ENCODE measurements at places on chromosomes 16 and 17.

GRCh38 chr17:68141050-68141449, 105.5 kb downstream of the KPNA2 start:
- H3K27ac ChIP-seq, result no peak overlapping the region
- H3K27me3 ChIP-seq, result no peaks in the 10 kb centered on the region
- DNase-seq, result no peak
- H3K4me3 ChIP-seq, result no peak overlapping the region

GRCh38 chr17:12282056-12282455, 261.4 kb downstream of the MAP2K4 start:
- H3K27me3 ChIP-seq, result no peaks in the 10 kb centered on the region
- H3K36me3 ChIP-seq, result no peaks in the 10 kb centered on the region
- no peaks in the 10 kb centered on the region for H3K4me1 ChIP-seq
- peak overlapping the region; percentile 76 for H3K27ac ChIP-seq
- no peak for DNase-seq
- H3K4me3 ChIP-seq, result no peak overlapping the region

DNA sequence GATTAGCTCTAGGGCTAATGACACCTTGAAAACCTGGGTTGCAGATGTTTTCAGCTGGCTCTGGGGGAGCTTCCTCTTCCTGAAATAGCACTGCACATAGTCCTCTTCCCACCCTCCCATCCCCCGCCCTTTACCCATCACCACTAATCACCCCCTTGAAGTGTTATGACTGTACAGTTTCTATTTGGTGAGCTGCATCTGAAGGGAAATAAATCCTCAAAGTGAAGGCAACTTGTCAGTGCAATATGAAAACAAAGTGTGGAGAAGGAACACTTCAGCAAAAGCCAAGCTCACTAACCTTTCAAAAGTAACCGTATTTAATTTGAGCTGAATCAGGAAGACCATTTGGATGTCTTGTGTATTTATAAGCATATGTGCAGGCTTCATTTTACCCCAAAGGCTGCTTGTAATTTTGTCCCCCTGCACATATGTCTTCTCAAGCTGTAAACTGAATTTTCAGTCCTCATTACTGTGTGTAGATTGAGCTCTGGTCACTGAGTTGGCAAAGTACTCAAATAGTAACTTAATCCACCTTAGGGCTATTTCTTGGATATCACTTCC, 44.1 kb upstream of the CA10 start:
- H3K27me3 ChIP-seq, result no peaks in the 10 kb centered on the region
- no peak overlapping the region for H3K4me3 ChIP-seq
- H3K27ac ChIP-seq, result no peak overlapping the region
- no peaks in the 10 kb centered on the region for H3K36me3 ChIP-seq
- no peaks in the 10 kb centered on the region for H3K4me1 ChIP-seq

DNA sequence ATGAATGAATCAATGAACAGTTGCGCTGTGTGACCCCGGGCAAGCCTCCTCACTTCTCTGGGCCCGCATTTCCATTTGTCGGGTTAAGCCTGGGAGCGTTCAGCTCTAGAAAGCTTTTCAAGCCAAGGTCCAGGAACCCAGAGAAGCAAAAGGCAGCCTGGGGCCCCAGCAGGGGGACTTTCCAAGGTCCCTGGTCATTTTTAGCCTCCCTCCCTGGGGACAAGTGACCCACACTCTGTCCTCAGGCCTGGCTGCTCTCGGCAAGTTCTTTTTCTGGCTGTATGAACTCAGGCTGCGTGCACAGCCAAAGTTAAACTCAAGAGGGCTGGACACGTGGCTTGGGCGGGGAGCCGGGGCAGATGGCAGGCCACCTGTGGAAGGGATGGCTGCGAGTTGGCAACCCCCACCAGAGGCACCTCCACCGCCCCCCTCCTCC, 41.4 kb upstream of the CIBAR2 start:
- H3K36me3 ChIP-seq, result no peaks in the 10 kb centered on the region
- H3K27ac ChIP-seq, result peak overlapping the region; percentile 60
- H3K4me3 ChIP-seq, result no peak overlapping the region
- no peak for DNase-seq
- H3K27me3 ChIP-seq, result no peaks in the 10 kb centered on the region
- H3K4me1 ChIP-seq, result peaks cover 20% of the 10 kb centered on the region

DNA sequence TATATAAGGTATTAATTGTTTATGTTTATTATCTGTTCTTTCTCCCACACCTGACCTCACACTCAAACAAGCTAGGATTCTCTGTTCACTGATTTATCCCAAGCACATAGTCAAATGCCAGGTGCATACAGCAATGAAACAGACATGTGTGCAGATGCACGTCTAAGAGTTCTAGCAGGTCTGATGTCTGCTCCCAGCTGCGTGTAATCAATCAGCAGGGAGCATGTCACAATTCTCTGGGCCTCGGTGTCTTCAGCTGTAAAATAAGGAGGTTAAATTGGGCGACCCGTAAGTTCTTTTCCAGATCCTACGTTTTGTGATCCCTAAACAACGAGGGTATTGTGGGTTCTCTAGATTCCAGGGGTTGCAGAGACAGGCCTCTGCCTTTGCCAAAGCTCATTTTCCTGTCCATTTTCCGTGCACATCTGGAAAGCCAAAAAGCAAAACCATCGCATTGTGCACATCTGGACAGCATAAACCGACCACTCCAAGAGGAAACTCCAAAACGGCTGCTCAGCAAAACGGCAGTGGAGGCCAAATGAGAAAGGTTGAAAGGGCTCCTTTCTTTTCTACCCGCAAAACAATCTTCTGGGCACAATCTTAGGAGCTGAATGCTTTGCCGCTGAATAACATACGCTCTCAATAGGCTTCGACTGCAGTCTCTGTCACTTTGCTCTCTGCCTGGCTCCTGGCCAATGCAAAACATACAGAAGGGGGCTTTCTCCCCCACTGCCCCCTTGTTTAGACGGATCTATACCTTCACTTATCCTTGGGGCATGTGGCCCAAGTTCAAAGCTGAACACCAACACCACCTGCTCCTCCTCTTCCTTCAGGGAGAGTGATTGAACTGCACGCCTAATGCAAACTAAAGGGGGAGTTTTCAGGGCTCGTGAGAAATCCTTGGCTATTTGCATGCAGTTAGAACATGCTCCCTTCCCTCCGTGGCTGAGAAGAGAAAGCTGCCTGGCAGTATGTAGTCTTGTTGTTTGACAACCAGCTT, 426.3 kb downstream of the SLC39A11 start:
- H3K36me3 ChIP-seq, result no peaks in the 10 kb centered on the region
- DNase-seq, result no peak
- no peak overlapping the region for H3K27ac ChIP-seq

DNA sequence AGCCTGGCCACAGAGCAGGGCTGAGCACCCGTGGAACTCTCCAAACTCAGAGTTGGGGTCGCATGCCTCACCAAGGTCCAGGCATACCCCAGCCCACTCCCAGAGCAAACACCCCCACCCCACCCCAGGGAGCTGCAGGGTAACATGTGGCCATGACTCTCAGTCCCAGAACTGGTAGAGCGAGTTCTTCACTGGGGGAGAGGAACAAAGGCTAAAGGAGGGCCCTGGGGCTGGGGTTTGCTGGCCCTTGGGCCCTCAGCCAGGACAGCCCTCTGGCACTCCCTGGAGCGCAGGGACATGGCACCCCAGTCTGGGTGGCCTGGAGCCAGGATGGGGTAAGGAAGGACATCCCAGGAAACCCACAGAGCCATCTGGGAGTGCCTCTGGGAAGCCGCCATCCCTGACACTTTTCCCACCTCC, 4.2 kb downstream of the HID1 start:
- peaks cover 4% of the 10 kb centered on the region for H3K4me1 ChIP-seq
- H3K36me3 ChIP-seq, result no peaks in the 10 kb centered on the region
- no peak overlapping the region for H3K4me3 ChIP-seq
- no peak overlapping the region for H3K27ac ChIP-seq
- H3K27me3 ChIP-seq, result no peaks in the 10 kb centered on the region
- DNase-seq, result no peak

GRCh38 chr17:20098314-20098713, 89.2 kb downstream of the SPECC1 start:
- peaks cover 27% of the 10 kb centered on the region for H3K4me1 ChIP-seq
- no peak overlapping the region for H3K27ac ChIP-seq
- H3K4me3 ChIP-seq, result no peak overlapping the region
- H3K27me3 ChIP-seq, result no peaks in the 10 kb centered on the region
- DNase-seq, result no peak
- no peaks in the 10 kb centered on the region for H3K36me3 ChIP-seq

- no peaks in the 10 kb centered on the region for H3K4me1 ChIP-seq
- no peaks in the 10 kb centered on the region for H3K27me3 ChIP-seq
- no peak overlapping the region for H3K4me3 ChIP-seq
- H3K36me3 ChIP-seq, result no peaks in the 10 kb centered on the region
- DNase-seq, result no peak
These were observed 59.1 kb downstream of the NOG start for GRCh38 chr17:56652628-56653027.

- DNase-seq, result no peak
- peak overlapping the region; percentile 23 for H3K4me3 ChIP-seq
- peaks cover 75% of the 10 kb centered on the region for H3K27me3 ChIP-seq
- no peak overlapping the region for H3K27ac ChIP-seq
These were observed 2.3 kb upstream of the LHX1 start for GRCh38 chr17:36934692-36935630.

GRCh38 chr17:72719578-72720493, 372.7 kb downstream of the SLC39A11 start:
- H3K27me3 ChIP-seq, result no peaks in the 10 kb centered on the region
- H3K27ac ChIP-seq, result no peak overlapping the region
- H3K36me3 ChIP-seq, result no peaks in the 10 kb centered on the region
- no peaks in the 10 kb centered on the region for H3K4me1 ChIP-seq
- no peak overlapping the region for H3K4me3 ChIP-seq

DNA sequence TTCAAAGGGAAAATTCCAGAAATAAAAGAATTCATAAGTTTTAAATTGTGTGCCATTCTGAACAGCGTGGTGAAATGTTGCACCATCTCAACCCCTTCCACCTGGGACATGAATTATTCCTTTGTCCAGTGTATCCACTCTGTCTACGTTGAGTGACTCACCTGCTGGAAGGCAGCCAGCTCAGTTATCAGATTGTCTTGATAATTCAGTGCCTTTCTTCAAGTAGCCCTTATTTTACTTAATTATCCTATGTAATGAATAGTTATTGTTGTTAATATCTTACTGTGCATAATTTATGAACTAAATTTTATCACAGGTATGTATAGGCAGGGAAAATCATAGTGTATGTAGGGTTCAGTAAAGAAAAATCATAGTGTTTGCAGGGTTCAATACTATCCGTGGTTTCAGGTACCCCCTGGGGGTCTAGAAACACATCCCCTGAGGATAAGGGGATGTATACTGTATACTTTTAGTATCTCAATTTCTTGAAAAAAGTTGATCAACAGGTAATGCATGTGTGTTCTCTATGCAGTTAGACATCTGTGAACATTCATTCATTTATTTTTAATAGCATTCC, 7.7 kb upstream of the PCTP start:
- no peaks in the 10 kb centered on the region for H3K27me3 ChIP-seq
- DNase-seq, result no peak
- H3K36me3 ChIP-seq, result no peaks in the 10 kb centered on the region
- H3K4me3 ChIP-seq, result no peak overlapping the region

DNA sequence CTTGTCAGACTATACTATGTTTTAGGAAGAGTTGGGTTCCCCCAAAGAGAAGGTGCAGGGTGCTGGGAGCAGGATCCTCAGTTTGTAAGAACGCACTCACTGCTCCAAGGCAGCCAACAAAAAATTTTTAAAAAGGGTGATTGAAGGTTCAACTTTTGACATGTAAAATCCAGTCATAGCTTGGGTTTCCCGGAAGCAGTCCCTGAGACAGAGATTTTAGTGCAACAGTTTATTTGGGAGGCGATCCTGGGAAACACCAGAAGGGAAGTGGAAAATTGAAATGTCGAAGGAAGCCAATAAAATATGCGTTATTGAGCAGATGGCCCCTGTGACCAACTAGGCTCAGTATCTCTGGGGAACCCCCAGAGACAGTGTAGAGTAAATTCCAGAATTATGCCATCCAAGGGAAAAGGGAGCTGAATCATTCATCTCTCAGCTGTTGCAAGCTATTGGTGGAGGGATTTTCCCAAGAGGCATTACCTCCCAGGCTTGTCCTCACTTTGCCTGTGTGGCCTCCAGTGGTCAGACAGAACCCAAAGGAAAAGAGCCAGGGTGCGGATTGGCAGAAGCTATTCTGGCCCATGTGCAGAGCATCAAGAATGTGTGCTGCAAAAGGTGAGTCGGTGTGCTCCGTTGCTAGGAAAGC, 72.9 kb downstream of the HS3ST3B1 start:
- no peaks in the 10 kb centered on the region for H3K36me3 ChIP-seq
- H3K27me3 ChIP-seq, result no peaks in the 10 kb centered on the region
- H3K27ac ChIP-seq, result no peak overlapping the region
- H3K4me3 ChIP-seq, result no peak overlapping the region

DNA sequence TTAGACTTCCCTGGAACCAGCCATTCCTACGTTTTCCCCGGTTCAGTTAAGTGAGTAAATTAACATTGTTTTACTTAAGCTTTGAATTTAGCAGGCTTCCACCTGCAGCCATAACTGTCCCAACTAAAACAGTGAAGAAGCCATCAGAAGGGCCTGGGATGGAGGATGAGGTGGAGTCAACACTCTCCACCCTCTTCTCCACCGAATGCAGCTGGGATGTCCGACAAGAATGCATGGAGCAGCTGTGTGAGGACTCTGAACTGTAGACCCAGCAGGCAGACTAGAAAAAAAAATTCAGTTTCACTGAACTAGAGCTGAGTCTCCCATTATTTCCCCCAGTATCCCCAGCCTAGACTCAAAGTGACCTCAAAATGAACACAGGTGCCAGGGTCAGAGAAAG, 114.8 kb downstream of the C16orf95 start:
- peaks cover 5% of the 10 kb centered on the region for H3K4me1 ChIP-seq
- no peak overlapping the region for H3K4me3 ChIP-seq
- no peaks in the 10 kb centered on the region for H3K36me3 ChIP-seq

DNA sequence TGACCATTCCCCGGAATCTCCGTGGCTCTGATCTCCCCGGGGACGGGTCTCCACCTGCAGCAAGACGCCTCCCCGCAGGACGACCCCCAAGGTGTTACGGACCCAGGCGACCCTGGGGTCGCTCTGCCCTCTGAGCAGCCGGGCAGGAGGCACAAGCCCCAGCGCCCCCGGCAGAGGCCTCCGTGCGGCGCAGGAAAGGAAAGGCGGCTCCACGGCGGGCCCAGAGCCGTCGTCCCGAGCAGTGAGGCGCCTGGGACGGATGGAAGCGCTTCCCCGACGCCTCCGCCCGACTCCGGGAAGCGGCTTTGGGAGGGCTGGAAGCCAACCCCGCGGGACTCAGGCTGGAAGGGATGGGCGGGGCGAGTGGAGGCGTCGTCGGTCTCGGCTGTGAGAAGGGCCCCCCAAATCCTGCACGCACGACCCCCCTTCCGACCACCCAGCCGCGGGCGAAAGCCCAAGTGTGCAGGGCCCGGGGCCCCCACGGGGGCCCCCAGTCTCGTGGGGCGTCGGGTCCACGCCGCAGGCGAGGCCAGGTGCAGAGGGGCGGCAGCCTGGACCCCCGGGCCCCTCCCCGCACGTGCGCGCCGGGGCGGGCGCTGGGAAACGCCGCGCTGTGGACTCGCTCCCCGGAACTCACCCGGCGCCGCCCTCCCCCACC, 32.7 kb upstream of the RPH3AL start:
- peaks cover 8% of the 10 kb centered on the region for H3K4me1 ChIP-seq
- H3K4me3 ChIP-seq, result peak overlapping the region; percentile 60
- H3K27me3 ChIP-seq, result no peaks in the 10 kb centered on the region
- no peak for DNase-seq
